Esophagus muscularis mucosa (tissue), 4 donors: ENCODE measurements at places on chromosomes 1 and 21. TPM values are rescaled to one million over a fixed set of nuclear protein-coding genes. Genes with fewer than 3 reads are reported as not detected.

MYBPH gene
- total RNA-seq = not detected

TNFRSF9 gene
- not detected for total RNA-seq

MSH4 gene
- 0.83 TPM for total RNA-seq

RIPPLY3 gene
- total RNA-seq = not detected
